ENCODE measurements at places on chromosomes 7 and 10.

DNA sequence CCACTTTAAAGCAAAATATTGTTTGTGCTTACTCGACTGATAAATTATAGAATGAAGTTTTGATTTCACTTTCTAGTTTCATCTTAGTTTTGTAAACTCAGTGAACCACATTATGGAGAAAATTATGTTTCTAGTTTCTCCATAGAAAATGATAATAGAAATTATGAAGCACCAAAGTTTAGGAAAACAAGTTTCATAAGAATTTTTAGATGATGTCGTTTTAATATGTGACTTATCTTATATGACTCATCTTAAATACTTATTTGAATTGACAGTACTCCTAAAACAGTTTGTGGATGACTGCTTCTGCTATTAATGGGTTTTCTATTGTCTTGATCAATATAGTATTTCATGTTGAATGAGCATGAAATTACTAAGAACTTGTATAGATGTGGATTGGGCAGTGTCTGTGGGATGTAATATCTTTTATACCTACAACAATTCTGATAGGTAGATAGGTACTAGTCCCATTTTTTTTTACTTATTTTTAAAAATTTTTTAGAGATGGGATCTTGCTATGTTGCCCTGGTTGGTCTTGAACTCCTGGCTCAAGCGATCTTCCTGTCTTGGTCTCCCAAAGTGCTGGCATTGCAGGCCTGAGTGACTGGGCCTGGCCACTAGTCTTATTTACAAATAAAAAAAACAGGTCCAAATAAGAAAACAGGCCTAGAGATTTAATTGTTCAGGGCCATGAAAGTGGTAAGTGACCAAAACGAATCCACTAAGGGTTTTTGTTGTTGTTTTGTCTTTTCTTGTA lies 3.7 kb downstream of the HBP1 start:
- no peak for DNase-seq

- DNase-seq, result no peak
Observed at GRCh38 chr10:1380088-1380671, 324.0 kb downstream of the WDR37 start.

DNA sequence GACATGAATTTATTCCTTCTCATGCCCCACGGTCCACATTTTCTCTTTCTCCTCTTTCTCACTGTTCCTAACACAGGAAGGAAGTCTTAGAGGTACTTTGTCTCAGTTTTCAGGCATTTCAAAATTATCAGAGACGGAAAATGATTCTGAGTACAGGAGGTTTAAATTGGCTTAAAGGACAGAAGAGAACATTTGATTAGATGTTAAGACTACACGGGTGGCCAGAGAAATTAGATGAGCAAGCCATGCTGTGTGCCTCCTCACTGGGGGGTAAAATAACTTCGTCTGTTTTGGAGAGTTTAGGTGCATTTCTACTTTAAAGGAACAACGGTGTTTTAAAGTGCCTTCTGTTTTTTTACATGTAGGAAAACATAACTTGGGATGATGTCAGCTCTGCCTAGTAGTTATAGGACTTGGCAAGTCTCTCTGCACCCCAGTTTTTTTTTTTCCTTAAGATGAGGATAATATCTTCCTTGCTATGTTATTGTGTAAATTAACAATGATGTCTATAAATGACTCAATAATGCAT lies 66.9 kb downstream of the MCMBP start:
- no peak for DNase-seq

GRCh38 chr10:113565364-113565763 lies 12.5 kb downstream of the HABP2 start:
- no peak for DNase-seq

DNA sequence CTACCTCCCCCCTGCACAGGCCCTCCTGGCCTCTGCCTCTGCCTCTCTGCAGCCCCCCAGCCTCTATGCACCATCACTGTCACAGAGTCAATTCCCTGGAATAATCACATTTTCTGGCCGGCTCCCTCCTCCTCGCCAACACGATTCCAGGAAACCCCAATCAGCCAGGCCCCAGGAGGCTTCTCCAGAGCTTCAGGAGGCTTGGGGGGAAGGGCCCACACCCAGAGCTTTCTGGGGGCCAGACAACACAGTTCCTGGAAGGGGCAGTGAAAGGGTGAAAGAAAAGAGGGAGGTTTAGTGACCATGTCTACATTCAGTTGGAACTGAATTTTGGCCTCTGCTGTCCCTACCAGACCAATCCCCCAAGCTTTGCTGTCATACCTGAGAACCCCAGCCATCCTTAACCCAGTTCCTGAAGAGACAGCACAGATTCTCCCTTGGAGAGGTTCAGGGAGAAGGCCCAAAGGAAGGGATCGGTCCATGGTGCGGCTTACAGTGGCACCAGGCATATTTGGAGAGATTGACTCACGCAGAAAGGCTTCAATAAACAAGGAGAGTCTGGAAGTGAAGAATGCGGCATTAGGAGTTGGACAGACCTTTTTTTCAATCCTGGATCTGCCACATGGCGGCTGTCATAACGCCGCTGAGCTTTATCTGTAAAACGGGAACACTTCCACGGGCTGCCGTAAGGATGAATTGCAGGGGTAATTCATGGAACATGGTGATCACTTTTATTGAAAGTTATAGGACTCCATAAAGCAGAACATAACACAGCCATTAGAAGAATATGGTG lies 89.0 kb downstream of the NEURL1 start:
- no peak for DNase-seq

DNA sequence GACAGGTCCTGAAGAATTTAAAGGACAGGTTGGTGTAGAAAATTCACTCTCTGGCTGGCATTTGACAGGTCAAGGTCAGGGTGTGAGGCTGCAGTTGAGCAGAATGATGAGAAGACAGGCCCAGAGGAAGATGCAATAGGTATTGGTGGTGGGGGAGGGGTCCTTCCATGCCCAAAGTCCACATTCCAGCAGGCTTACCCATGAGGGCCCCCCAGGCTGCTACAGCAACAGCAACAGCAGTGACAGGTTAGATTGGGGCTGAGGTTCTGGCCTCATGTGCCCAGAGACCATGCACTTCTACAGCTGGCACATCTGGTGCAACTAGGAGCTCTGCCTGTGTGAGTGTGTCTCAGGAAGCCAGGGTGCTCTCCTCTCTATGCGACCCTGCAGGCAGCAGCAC lies 223.5 kb upstream of the GHITM start:
- no peak for DNase-seq

GRCh38 chr7:94170836-94171235 lies 166.7 kb upstream of the BET1 start:
- no peak for DNase-seq

DNA sequence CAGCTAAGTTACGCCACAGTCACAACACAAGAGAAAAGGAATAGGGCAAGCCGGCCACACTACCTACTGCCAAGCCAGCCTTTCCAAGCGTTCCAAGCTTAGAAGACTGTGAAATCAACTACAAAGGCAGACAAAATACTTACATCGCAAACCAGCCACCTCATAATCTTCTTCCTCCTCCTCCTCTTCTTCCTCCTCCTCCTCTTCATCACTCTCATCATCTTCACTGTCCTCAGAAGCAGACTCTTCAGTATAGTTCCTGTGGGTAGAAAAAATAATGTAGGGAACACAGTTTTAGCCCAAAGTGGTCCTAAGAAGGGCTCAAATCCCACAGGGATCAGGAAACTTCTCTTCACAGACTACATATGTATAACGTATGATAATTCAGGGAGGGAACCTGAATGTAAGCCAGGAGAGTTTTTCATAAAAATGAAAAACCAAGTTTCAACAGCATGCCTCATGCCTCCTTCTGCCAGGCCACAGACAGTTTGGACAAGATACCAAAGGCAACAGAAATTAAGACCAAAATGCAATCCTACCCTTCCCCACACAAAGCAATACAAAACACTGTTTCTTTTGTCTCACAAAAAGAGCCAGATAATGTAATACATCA lies 13.6 kb downstream of the FZD9 start:
- DNase-seq, result no peak

- no peak for DNase-seq
Observed at GRCh38 chr10:48289501-48290238, 15.2 kb upstream of the FRMPD2 start.

- no peak for DNase-seq
Observed at GRCh38 chr10:114548662-114549061, 109.4 kb downstream of the ABLIM1 start.

DNA sequence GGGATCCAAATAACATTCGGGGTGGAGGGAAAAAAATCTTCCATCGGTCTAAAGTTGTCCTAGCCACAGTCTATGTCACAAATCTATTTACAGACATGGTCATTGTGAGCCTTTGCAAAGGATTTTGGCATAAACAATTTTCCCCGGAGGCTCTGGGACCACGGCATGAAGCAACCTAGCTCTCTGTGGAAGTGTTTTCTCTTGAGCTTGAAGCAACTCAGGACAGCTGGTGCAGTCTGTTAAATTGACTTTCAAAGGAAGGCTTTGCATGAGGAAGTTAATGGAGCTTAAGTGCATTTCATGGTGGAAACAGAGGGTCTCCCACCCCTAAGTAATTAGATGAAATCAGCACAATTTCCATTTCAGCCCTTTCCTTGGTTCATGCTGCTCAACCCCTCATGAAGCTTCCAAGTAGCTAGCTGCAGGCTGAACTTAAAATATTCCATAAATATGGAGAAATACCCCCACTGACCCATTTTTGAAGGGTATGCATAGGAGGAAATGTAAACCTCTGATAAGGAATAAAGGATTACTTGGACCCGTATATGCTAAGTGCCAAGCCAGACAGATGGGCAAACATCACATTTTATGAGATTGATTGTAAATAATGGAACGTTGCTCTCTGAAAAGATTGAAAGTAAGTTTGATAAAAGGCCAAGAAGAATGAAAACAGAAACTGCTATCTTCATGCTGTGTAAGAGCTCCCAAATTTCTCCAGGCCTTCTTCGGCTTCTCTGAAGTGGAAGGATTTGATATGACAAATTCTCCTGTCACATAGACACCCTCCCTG lies 39.9 kb downstream of the CCDC3 start:
- no peak for DNase-seq

DNA sequence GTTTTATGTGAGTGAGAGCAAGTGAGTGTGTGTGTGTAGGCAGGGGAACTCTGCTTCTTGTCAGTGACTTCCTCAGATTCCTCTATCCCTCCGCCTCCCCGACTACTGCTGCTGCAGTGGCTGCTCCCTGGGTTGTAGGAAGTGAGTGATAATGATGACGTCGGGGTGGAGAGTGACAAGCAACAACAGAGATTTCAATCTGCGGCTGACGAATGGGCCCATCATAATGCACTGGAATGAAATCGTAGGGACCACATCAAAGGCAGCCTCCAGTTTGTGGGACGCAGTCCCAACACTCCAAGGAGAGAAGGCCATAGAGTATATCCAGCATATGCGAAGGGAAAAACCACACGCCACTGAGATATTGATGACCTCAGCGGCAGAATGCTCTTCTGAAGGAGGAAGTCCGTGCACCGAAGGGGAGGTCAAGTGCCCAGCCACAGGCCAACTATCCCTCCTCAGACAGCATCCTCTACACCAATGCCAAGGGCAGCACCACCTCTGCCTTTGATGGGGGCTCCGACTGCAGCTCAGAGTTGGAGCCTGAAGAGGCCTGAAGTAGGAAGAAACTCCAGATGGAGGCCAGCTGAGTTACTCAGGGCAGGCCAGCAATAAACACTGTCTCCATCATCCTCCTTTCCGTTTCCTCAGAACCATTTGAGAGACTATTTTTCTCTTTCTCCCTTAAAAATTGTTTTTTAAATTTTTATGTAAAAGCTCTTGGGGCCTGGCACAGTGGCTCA lies 11.3 kb upstream of the STMP1 start:
- no peak for DNase-seq

DNA sequence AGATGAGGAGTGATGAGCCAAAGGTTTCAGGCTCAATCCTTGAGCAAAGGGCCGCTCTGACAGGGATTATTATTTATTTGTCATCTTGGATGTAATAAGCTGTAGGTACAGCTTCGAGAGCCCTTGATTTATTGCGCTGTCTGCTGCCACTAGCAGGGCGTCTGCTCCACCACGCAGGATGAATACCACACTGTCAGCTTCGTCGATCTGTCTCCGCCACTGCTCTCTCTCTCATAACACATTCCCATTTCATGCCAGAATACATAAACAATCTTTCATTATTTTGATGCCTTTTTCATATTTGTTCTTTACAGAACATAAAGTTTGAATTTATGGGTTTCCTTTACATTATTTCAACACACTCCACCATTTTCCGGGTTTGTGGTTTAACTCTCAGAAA lies 276.6 kb downstream of the LRMDA start:
- no peak for DNase-seq

DNA sequence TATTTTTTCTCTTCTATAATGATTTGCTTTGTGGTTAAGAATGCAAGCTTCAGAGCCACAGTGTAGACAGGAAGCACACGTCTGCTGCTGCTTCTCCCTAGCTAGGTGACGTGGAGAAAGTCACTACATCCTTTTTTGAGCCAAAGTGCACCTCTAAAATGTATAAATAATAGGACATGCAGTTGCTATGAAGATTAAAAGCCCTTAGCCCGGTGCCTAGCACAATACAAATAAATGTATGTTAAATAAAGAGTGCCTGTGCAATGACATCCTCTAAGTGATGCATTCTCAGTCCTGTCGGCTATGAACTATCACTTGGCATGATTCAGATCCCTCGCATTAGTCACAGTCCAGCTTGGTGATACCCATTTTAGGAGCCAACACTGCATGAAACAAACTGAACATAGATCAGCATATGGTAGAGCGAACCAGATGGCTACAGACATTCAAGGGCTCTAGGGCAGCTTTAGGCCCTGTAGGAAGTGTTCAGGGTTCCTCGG lies 4.8 kb upstream of the TRDMT1 start:
- no peak for DNase-seq

DNA sequence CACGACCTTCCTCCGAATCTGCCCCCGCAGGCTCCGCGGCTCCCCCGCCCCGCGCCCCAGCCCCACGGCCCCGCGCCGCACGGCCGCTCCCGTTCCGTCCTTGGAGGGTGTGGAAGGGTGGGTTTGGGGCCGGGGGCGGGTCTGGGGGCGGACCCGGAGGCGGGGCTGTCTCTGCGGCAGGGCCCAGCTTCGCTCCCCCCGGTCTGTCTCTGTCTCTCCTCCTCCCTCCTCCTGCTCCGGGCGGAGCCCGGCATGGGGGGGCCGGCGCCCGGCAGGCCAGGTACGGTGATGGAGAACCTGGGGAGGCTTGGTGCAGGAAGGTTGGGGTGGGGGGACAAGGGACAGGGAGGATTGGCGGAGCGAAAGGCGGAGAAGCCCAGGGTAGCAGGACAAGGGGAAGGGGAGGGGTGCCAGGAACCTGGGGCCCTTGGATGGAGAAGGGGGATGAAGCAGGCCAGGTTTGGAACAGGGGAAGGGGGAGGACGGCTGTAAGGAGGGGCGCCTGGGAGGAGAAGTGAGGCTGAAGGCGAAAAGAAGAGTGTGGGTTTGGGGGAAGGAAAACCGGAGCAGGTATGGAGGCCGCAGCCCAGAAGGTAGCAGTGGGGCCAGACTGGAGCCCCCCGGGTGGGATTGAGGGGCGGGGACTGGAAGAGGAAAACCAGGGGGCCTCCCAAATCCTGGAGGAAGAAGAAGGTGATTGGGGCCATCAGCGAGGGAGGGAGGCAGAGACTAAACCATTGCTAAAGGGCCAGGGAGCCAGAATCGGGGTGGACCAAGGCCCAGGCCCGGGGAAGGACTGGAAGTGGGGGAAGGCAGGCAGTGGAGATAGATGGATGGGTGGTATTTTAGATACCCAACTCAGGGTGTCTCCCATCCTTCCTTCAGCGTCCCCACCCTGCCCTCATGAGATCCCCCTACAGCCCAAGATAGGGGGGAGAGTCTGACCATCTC lies at the start of gene NYAP1:
TSS of gene NYAP1 (plus strand) at position 206 of the 951 bp plus-strand sequence. CDS start 1,385 bp downstream, outside the sequence.
- no peak for DNase-seq
